ENCODE measurements at places on chromosomes 4 and X.

DNA sequence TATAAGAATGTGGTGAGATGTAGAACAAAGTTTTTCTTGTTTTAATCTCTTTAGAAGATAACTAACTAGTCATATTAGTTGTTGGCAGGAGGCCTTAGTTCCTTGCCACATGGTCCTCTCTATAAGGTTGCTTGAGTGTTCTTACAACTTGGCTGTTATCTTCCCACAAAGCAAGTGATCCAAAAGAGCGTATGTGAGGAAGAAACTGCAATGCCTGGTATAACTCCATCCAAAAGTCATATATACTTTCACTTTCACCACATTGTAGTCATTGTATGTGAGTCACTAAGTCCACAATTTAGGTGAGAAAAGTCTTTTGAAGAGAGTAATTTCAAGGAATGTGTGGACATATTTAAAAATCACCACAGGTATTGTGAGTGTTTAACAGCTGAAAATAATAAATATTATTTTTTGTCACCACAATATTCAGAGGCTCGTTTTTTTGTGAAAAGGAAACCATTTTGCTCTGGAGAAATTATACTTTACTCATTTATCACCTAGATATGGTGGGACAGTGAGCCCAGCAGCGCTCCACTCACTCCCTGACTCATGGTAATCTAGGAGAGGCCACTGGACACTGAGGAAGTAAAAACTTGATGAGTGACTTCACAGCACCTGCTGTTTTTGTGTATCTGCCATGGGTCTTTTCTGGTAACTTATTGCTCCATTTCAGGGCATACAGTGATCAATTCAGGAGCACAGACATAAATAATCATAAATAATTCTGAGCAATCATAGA, 369.4 kb upstream of the NDST3 start:
- DNase-seq: no peak

GRCh38 chrX:45775468-45775867, 574.8 kb upstream of the DIPK2B start:
- no peak for DNase-seq

DNA sequence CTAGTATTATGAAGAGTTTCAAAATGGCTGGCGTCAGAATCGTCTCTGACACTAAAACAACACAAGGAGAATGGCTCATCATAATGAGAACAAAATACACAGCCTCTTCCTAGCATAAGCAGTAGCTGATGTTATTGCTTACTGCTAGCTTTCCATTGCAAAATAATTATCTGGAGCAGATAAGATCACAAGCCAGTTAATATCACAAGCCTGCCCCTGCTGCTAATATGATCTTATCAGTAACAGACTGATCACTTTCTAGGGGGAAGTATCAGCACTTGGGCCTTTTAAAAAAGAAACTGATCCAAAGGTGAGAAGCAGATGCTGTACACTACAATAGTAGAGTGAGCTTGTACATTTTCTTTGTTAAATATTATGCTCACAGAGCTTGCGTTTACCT, 554.8 kb upstream of the PABPC4L start:
- no peak for DNase-seq

GRCh38 chrX:103347682-103348397, 8.5 kb upstream of the TCEAL9 start:
- DNase-seq: no peak

- DNase-seq: no peak
Observed at GRCh38 chrX:63664741-63665140, 120.3 kb downstream of the ARHGEF9 start.

GRCh38 chr4:184331268-184331995, 113.8 kb upstream of the ENPP6 start:
- no peak for DNase-seq

DNA sequence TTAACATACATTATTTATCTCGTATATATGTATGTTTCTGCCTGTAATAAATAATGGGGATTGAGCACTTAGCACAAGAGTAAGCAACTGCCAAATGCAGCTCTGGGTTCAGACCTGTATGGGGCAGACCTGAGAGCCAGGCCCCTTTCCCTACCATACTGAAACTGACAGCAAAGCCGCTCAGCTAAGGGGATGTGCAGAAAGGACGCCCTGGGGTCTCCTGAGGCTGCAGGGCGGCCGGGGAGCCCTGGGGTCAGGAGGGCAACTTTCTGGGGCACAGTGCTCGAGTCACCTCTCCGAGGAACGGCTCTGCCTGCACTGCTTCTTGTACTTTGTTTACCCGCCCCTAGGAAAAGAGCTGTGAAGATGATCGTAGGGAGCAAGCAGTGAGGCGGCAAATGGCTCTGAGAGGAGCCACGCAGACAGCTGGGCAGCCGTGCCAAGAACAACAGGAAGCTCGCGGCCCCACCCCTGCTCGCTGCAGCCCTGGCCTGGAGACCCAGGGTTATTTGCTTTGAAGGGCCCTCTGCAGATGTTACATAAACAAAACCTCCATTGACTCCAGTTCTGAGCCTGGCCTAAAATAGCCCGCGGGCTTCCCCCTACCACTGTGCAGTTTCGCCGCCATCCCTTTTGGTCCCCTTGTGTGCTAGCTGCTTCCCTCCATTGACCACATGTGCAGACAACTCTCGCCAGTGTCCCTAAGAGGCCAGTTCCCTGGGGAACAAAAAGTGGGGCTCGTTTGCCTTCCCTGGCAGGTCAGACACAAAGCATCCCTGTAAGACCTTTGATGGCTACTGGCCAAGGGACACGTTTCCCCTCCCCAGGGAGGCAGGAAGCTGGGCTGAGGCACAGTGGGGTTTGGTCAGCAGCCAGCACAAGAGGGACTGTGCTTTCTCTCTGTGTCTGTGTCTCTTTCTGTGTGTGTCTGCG, 111.3 kb upstream of the LNX1 start:
- DNase-seq: peak; percentile 88

- DNase-seq: no peak
Observed at GRCh38 chr4:6228158-6229067, 28.1 kb upstream of the JAKMIP1 start.

- DNase-seq: no peak
Observed at GRCh38 chr4:168882650-168883233, 127.3 kb downstream of the CBR4 start.

DNA sequence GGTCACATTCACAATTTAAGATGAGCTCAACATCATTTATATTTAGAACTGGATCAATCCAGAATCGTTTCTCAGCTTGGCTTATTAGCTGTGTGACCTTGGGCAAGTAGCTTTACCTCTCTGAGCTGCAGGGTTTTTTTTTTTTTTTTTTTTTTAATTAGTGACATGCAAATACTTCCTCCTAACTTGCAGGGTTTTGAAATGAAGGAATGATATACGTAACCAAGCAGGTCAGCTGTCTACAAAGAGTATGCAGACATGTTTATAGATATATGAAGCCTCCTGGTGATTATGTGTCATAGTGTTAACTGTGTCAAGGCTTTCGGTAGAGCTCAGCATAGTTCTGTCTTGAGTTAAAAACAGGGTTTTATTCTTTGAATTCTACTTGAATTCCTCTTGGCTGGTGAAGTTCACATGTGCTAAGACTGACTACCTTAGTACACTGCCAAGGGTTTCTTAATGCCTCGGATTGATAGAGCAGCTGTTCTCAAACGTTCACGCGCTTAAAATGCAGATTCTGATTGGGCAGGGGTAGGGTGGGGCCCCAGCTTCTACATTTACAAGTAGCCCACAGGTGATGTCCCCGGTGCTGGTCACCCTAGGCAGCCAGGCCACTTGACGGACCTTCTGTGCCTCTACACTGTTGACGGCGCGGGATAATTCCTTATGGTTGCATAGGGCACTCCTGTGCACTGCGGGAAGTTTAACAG, 654 bp upstream of the STS start:
- DNase-seq: no peak

- no peak for DNase-seq
Observed at GRCh38 chr4:87865960-87866598, 33.3 kb downstream of the MEPE start.

- no peak for DNase-seq
Observed at GRCh38 chr4:99710681-99711345, 53.2 kb upstream of the C4orf54 start.

DNA sequence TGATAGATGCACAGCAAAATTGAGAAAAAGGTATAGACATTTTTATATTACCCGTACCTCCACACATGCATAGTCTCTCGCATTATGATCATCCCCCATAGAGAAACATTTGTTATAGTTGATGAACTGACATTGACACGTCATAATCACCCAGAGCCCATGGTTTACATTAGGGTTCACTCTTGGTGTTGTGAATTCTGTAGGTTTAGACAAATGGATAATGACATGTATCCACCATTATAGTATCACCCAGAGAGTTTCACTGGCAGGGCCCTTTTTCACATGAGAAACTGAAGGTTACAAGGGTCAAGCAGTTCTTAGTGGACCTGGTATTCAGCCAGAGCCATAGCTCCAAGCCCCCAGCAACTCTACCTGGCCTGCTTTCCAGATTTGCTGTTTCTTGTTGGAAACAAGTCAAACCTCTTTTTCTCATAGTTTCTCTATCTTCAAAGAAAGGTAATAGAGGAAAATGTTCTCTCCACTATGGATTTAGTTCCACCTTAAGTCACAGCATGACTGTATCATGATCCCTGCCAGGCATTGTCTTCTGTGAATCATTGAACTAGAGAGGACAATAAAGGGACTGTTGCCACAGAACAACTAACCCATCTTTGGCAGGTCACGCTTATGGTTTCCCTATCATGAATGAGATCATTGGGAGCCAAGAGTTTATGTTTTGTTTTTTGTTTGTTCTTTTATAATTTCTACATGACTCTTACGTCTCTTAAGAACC, 64.0 kb downstream of the HHIP start:
- DNase-seq: peak; percentile 1

All from NCI-H2081 (cell line).